ENCODE measurements at places on chromosomes 16 and 17.

- no peak for DNase-seq
These were observed 403.3 kb upstream of the TNRC6C start for GRCh38 chr17:77555121-77555591.

- DNase-seq: peak; percentile 91
These were observed 24.3 kb upstream of the LASP1NB start for GRCh38 chr17:38900978-38901656.

- DNase-seq: no peak
These were observed 1.7 kb upstream of the MYL4 start for GRCh38 chr17:47207143-47208067.

DNA sequence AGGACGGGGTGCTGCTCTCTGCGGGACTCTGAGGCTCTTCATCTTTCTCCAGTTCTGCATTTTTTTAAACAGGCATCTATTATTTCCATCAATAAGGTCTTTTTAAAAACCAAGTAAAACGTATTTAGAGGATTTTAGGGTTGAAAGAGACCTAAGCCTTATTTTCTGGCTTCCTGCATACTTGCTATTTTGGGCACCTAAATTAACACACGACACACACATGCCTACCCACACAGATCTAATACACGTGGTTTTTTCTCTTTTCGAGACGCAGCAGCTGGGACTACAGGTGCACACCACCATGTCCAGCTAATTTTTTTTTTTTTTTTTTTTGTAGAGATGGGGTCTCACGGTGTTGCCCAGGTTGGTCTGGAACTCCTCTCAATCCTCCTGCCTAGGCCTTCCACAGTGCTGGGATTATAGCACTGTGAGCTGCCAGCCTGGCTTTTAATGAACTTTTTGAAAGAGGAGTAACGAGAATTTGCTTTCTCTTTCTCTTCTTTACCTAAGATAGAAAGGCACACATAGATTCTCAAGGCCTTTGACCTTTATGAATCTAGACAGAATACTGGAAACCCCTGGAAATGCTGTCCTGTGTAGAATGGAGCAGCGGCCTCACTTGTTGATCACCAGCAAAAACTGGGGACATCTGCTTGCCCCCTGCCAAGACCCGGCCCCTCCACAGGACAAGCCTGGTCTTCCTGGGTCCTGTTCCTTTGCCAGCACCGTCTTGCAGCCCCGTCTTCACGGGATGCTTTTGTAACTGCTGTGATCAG, 13.8 kb downstream of the DNAAF8 start:
- DNase-seq: no peak

GRCh38 chr16:82832821-82833220, 206.1 kb downstream of the CDH13 start:
- DNase-seq: no peak

DNA sequence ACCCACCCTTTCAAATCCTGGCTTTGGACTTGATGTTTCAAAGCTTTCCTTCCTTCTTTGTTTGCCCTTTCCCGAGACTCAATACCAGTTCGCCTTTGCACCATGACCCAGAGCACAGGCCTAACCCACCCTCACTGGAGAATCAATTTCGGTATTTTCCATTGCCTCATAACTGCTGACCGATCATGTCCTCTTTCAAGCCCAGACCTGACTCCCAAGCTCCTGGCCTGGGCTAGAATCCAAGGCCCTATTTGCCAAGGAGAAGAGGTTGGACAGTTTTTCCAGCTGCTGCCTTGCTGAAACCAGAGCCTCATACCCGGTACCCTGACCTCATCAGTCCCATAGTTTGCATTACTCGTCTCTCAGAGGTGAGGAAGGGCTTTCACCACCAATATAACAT, 35.3 kb upstream of the HELZ start:
- peak; percentile 86 for DNase-seq

DNA sequence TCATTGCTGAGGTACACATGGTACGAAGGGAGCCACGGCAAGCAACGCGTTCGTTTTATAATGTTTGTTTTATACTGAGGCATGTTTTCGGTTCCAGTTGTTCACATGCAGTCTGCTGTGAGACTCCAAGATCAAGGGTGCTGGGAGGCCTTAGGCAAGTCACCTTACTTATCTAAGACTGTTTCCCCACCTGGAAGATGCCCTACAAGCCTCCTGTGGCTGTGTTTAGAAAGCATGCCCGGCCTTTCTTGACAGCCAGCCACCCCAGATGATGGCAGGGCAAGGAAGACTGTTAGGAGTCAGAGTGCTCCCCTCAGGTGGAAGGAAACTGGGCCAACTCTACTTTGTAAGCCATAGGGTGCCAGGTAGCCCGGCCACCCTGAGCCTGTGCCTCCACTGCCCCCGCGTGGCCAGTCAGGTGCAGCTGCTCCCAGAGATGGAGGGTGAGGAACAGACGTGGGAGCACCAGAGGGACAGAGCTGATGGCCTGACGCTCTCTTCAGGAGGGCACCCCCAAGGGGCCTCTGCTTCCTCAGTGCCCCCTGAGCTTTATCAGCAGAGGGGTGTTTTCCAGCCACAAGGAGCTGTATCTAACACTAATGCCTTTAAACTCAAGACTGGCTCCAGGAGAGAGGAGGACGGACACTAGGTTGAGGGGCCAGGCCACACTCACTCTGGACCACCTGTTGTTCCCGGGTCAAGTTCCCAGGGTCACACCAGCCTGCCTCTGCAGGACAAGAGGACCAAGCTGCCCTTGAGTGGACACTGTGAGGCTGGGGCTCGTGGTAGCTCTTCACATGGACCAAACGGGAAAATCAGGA, 5.4 kb downstream of the NAT9 start:
- peak; percentile 69 for DNase-seq

- no peak for DNase-seq
These were observed 33.9 kb downstream of the PDIA2 start for GRCh38 chr16:316741-317464.

GRCh38 chr17:17782523-17783115, 54.2 kb downstream of the SREBF1 start:
- no peak for DNase-seq

GRCh38 chr17:49738456-49739163, 25.3 kb downstream of the FAM117A start:
- no peak for DNase-seq

GRCh38 chr17:80780381-80781198, 211.1 kb upstream of the CHMP6 start:
- DNase-seq: no peak

- no peak for DNase-seq
These were observed 10.9 kb downstream of the VPS35L start for GRCh38 chr16:19566362-19566761.

GRCh38 chr17:64115822-64116534, 14.0 kb downstream of the ERN1 start:
- peak; percentile 85 for DNase-seq

- DNase-seq: no peak
These were observed 127.5 kb upstream of the WSCD1 start for GRCh38 chr17:5942687-5943086.

DNA sequence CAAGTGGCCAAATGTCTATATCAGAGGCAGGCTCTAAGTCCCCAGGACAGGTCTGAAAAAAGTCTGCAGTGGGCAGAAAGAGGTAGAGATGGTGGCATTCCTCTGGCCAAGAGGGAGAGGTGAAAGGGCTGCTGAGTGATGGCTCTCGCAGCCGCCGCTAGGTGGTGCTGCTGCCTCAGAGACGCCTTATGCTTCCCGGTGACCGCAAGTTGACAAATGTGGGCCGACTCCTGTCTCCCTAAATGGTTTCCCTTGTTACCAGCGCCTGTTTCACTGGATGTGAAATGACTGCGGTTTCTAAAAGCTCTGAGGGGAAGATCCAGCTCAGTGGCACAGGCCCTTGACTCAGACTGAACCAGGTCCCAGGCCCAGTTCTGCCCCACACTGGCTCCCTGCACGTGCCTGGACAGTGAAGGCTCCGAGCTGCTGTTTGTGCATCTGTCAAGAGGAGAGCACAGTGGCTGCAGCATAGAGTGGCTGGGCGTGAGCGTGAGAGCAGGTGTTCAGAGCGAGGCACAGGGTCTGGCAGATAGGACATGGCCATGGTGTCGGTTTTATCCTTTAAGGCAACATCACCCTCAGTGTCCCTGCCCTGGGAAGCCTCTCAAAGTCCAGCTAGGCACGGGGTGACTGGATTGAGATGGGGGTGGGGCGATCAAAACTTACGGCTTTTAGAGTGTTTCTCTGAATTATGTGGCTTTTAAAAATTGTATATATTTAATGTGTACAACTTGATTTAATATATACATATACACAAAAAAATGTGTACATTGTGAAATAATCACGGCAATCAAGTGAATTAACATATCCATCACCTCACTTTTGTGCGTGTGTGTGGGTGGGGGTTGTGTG, 19.9 kb downstream of the CLEC16A start:
- peak; percentile 72 for DNase-seq

DNA sequence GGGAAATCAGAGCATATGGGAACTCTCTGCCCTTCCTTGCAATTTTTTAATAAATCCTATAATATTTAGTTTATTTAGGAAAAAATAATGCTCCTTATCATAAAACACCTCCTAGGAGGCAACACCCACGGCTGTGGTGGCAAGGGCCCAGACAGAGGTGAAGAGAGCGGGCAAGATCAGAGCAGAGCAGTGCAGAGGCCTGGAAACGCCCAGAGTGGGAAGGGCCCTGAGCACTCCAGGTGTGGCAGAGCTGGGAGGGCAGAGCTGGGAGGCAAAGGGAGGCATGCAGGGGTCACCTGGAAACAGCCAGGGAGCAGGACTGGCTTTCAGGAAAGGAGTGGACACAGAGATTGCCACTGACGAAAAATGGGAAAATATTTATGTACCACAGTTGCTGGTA, 17.3 kb downstream of the FBXO31 start:
- DNase-seq: no peak

DNA sequence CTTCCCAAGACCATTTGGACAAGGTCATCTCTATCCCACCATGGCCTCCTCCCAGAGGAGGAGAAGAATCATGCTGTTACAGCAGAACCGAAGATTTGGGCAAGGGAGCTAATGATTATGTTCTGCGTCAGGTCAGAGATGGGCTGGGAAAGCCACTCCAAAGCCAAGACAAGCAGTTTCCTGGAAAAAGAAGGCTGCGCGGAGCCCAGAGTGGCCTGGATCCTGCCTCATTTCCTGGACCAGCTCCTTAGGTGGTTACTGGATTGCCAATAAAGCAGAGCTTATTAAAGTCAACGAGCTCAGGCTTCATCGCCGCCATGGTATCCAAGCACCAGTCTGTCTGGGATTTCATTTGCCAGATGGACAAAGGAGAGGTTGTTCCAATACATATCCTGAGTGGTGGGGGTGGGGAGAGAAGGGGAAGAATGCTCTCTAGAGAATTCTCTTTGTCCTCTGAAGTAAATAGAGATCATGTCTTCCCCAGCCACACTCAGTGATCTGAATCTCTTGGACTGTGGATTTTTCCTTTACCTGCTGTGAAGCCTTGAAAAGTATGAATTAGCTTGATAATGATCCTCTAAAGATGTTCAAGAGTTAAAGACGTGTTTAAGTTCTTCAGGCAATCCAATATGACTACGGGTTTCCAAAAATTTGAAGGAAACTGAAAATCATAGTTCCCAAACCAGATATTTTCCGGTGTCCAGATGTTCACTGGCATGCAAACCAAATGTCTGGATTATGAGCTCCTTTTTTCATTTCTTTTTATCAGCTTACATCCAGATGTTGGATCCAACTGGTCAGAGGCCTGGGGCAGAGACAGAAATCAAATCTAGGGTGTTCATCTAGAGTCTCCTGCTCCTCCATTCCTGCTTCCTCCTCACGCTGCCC, 17.7 kb downstream of the PRAC1 start:
- no peak for DNase-seq

DNA sequence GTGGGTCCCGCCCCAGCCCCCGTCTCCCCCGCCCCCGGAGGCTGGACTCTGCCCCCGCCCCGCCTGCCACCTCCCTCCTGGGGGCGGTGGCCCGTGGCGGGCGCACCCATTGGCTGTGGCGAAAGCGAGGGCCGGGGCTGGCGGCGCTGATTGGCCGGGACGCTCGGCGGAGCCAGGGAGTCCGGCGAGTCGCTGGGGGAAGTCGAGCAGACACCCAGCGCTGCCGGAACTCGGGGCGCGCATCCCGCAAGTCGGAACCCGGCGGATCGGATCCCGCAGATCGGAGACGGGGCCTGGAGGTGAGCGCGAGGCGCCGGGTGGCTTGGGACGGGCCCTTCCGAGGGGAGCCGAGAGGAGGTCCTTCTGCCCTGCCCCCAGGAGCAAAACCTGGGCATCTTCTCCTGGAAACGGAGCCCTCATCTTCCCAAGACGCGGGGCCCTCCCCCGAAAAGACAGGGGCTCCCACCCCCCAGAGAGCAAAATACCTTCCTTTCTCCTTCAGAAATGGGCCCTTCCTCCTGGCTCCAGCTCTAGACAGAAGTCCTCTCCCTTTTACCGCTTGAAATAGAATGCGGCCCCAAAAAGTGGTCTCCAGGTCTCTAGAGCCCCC, at the start of gene ABAT:
TSS of gene ABAT (plus strand) at position 205 of the 610 bp plus-strand sequence. CDS start 61,123 bp downstream, outside the sequence.
- DNase-seq: peak; percentile 97

DNA sequence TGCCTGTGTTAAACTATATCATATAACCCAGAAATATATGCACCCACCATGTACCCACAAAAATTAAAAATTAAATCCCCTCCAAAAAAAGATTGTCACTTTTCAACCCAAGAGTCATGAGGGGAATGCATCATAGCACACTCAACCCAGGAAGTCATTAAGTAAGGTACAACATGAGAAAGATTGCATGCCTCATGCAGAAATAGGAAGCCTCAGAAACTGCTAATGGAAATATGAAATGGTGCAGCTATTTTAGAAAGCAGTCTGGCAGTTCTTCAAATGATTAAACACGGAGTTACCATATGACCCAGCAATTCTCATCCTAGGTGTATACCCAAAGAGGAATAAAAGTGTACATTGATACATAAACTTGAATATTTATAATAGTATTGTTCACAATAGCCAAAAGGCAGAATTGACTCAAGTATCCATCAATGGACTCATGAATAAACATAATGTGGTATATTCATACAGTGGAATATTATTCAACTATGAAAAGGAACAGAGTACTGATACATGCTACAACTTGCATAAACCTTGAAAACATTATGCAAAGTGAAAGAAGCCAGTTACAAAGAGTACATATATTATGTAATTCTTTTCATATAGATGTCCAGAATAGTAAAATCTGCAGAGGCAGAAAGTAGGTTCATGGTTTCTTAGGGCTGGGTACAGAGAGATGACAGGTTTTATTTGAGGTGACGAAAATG, 70.4 kb downstream of the TMEM100 start:
- no peak for DNase-seq
